ENCODE measurements at places on chromosomes 3 and 15.

GRCh38 chr3:177358977-177359592 lies 161.8 kb upstream of the TBL1XR1 start:
- DNase-seq, result peak; percentile 68

GRCh38 chr15:40108061-40108854 lies 421 bp downstream of the BMF start:
- no peak for DNase-seq

GRCh38 chr3:197528190-197528589 lies 27.6 kb downstream of the BDH1 start:
- DNase-seq, result no peak

- peak; percentile 87 for DNase-seq
These were observed 48.4 kb downstream of the GOLIM4 start for GRCh38 chr3:168047190-168047795.

DNA sequence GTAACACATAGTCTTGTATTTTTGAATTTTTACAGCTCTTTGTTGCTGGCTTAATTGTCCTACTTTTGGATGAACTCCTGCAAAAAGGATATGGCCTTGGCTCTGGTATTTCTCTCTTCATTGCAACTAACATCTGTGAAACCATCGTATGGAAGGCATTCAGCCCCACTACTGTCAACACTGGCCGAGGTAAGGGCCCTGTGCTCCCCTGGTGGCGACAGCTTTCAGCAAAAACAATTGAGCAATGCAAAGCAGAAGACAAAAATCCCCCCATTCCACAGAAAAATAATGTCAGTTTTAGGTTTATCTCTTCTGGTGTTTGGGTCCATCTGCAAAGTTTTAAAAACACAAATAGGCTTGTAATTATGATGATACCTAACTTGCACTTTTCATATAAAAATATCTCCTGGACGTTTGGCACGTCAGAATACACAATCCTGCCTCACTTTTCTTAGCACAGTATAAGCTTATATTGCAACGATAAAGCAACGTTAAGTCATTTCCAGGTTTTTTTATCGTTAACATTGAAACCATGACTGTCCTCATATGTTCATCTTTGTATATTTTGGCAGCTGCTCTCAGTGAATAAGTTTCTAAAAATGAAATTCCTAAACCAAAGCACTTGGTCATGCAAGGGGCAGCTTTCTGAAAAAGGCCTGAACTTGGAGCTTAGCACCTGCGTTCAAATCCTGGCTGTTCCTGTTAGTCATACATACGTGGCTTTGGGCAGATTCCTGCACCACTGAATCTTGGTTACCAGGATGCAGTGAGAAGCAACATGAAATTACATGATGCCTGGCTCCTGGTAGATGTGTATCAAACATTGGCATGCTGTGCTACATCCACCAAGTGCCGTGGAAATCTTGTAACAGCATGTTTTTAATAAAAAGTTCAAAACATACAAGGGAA lies 8.5 kb downstream of the SEC61A1 start:
- no peak for DNase-seq

DNA sequence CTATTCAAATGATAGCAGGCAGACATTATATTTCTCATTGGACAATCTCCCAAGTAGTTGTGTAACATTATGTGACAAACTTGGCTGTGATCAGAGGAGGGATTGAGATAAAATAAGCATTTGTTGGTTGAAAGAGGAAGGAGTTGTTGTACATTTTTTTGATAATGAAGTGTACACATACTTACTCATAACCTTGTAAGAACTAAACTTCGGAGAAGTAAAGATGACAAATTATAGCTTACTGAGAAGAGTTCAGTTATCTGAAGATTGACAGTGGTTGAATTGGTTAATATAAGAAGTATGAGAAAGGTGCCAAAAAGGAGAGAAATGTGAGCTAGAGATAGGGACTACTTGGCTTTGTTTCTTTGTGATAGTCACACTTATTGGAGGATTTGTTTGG lies 32.6 kb downstream of the STT3B start:
- no peak for DNase-seq

DNA sequence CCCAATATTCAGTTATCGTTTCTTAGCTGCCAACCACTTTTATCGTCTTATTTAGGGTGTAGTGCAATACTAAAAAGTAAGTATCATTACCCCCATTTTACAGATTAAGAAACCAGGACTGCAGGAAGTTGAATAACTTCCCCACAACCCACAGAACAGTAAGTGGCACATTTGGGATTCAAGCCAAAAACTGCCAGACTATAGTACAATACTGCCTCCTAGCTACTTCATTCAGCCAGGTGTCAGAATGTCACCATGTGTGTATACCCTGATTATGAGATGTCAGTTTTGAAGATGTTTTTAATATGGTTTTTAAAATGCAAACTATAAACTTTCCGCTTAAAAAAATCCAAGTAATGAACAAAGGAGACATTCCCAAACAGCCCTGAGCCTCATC lies 74.2 kb upstream of the PROK2 start:
- DNase-seq, result peak; percentile 69

GRCh38 chr3:128215800-128216495 lies 62.7 kb downstream of the EEFSEC start:
- DNase-seq, result no peak

- DNase-seq, result no peak
These were observed 32.1 kb downstream of the UBE2E2 start for GRCh38 chr3:23235264-23235663.

- DNase-seq, result no peak
These were observed 441.2 kb downstream of the FHIT start for GRCh38 chr3:60809857-60810610.

DNA sequence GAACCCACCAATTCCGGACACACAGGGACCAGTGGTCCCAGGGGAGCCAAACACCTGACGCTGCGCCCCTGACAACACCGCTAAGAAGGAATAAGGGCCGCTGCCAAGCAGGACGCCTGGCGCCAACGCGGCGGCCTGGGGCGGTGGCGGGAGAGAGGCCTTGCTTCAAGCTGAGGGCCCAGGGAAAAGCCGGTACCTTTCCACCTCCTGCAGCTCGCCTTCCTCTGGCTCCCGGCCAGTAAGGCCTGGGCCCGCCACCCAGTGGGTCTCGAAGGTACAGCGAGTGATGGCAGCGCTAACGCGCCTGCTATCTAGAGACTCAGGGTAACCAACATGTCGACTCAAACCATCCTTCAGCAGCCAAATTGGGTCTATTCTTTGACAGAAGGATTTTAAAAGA lies 1074.1 kb downstream of the SI start:
- DNase-seq, result no peak

GRCh38 chr3:77460326-77460725 lies 420.4 kb downstream of the ROBO2 start:
- no peak for DNase-seq

DNA sequence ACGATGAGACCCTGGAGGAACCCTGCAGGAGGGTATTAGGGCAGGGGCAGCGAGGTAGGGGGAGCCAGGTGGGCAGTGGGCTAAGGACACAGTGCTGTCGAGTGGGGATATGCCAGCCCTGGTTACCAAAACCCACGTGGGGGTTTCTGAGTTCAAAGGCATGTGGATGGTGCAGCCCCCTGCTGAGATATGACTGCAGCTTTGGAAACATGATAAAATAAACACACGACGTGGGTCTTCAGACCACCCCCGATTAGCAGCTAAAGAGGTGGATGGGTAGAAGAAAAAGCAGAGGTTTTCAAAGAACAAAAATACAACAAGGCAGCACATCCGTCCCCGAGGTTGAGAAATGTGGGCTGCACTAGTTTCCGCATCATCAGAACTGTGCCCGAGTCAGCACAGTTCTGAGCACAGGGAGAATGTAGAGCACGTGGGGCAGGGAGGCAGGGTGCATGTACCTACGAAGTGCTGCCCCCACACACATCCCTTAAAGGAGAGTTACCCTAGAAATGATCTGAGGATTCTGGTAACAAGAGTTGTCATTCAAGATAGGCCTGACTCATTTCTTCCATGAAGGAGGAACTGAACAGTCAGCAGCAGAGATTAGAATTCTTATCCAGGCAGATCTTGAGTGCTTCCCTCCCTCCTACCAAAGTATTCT lies 121.3 kb downstream of the RPLP1 start:
- DNase-seq, result no peak

GRCh38 chr15:55695432-55695831 lies 47.5 kb downstream of the PRTG start:
- no peak for DNase-seq

GRCh38 chr3:43190670-43191069 lies 84.8 kb upstream of the POMGNT2 start:
- no peak for DNase-seq

GRCh38 chr3:44762690-44763089 lies 1.1 kb downstream of the KIF15 start:
- DNase-seq, result no peak

GRCh38 chr3:11480663-11481298 lies 162.9 kb downstream of the VGLL4 start:
- DNase-seq, result no peak

GRCh38 chr3:117743993-117744392 lies 1034.4 kb downstream of the TUSC7 start:
- DNase-seq, result no peak

DNA sequence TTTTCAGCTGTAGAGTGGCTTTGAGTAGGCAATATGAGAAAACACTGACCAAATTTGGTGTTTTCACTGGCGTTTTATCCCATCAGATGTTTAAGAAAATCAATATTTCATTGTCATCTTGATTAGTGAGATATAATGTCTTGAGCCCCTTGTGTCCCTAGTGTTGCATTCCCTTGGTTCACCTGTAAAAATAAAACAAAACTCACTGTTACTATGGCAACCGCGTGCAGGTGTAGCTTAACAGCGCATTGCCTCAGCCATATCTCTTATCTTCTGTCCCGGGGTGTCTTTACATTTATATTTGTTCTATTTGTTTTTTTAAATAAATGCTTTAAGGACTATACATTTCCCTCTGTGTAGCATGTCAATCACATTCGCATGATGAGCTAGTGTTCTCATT lies 551.6 kb downstream of the ZIC1 start:
- no peak for DNase-seq

DNA sequence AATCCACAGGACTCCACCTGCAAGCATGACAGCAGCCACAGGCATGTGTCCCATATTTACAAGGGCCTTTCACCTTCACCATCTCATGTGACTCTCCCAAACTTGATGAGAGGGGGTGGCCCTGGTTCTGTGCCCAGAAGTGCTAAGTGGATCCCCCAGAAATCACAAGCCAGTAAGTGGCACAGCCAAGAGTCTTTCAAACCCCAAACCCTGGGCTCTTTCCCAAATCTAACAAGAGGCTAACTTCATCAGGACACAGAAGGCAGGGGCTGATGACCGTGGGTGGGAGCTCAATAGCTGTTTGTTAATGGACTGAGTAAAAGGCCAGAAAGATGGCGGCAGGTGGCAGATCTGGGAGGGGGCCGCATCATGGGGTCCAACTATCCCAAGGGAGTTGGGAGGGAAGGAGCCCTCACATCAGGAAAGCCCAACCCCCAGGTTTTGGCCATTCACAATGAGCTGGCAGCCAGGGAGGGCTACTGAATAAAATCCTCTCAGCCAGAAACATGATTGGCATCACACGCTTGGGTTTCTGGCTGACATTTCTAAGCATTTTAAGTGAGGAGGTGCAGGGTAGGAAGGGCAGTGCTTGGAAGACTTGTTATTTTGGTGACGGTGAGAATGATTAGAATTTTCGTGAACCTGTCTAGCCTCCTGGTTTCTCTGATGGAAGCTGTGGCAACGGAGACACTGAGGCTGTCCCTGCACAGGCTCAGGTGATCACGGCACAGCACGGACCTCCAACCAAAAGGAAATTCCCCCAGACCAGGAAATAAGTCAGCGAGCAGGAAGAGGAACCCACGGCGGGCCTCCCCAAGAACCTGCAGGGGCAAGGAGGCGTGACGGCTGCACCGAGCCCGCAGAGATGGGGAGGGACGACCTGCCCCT lies 109.3 kb downstream of the OXNAD1 start:
- DNase-seq, result no peak

DNA sequence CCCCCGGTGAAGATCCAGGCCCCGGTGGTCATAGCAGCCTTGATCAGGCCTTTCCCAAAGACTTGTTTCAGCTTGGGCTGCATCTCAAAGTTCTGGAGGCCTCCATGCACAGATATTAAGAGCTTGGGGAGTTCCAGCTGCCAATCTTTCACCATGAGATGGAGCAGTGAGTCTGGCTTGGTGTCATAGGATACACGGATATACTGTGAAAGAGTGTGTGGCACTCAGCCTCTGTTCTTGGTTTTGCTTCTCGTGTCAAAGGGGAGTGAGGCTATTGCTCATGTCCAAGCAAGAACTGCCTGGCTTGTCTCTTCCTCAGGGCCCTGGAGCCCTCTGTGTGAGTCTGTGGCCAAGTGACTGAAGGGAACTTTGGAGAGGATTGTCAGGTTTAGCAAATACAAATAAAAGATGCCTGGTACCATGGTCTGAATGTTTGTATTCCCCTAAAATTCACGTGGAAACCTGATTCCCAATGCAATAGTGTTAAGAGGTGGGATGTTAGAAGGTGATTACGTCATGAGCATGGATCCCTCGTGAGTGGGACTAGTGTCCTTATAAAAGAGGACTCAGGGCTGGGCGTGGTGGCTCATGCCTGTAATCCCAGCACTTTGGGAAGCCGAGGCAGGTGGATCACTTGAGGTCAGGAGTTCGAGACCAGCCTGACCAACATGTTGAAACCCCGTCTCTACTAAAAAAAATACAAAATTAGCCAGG lies 33.5 kb downstream of the TRPM1 start:
- DNase-seq, result no peak

- DNase-seq, result no peak
These were observed 369.0 kb upstream of the CDIN1 start for GRCh38 chr15:36210426-36210825.

GRCh38 chr3:87733671-87734367 lies 325.0 kb downstream of the CGGBP1 start:
- no peak for DNase-seq

DNA sequence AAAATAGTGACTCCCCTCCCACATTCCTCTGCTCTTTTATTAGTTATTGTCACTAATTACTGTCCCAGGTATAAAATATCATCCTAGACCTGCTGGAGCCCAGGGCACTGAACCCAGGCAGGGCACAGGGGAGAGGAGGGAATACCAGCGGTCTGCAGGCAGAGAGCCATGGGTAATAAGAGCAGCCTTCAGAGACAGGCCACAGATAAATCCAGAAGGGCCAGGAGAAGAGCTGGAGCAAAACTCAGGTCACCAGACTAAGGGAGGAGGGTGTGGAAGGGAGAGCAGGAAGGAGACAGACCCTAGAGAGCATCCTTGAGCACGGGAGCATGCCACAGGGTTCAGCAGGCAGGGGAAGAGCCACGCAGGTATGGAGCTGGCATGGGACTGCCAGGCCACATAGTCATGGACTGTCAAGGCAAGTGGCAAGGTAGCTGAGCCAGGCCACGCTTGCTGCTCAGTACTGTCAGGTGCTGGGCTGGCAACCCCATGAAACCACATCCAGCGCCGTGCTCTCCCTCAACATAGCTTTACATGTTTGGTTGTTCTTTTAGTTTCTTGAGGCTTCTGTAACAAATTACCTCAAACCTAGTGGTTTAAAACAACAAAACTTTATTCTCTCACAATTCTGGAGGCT lies 15.6 kb upstream of the CAPN3 start:
- DNase-seq, result no peak

DNA sequence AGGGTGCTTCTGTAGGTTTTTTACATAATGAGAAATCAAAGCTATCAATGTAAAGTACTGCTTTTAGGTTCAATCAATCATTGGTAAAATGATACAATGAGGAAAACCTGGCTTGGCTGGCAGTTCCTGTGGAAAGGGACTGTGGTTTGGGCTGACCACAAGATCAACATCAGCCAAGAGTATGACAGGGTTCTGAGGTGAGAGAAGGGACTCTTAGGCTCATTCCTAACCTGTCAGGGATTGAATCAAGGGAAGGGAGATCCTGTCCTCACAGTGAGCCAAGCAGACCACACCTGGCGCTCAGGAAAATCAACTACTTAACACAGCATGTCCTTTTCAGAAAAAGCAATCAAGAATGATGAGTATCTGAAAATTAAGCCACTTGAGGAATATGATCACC lies 111.1 kb downstream of the MAGI1 start:
- DNase-seq, result peak; percentile 28
